ENCODE measurements at places on chromosomes 1 and 21.

DNA sequence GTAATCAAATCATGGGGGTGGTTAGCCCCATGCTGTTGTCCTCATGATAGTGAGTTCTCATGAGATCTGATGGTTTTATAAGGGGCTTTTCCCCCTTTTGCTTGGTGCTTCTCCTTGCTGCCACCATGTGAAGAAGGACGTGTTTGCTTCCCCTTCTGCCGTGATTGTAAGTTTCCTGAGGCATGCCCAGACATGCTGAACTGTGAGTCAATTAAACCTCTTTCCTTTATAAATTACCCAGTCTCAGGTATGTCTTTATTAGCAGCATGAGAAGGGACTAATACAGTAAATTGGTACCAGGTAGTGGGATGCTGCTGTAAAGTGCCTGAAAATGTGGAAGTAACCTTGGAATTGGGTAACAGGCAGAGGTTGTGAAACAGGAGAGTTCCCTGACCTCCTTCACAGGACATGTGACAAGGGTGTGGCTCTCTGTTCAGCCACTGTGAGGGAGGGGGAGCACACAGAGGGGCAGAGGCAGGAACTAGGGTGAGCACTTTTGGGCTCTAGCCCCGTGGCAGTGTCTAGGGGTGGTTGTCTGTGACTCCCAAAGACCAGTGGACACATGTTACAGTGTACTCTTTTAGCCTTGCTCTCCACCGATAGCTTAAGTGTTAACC is 105.3 kb downstream of the BACH1 start:
- DNase-seq, result no peak

- no peak for DNase-seq
Observed at GRCh38 chr1:228494391-228494790, 7.2 kb downstream of the RNF187 start.

DNA sequence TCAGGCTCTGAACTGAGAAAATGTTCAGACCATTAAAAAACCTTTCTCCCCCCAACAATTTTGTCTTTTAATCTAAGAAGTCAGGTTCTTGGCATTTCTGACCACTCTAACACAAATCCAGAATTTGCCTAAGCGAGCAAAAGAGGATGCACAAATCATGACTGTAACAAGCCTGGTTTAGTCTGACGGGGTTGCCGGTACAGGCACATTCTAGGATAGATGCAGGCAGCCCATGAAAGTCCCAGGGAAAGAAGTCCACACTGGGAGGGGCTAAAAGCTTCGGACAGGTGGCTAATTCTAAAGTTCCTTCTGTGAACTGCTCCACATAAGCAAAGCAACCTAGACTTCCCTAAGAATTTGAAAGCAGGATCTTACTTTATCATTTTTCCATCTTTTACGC is 48.0 kb upstream of the KCNE1 start:
- no peak for DNase-seq

GRCh38 chr1:224262373-224263054 is 67.5 kb downstream of the NVL start:
- no peak for DNase-seq

GRCh38 chr1:27529704-27530018 is 39.7 kb upstream of the WASF2 start:
- DNase-seq, result no peak

DNA sequence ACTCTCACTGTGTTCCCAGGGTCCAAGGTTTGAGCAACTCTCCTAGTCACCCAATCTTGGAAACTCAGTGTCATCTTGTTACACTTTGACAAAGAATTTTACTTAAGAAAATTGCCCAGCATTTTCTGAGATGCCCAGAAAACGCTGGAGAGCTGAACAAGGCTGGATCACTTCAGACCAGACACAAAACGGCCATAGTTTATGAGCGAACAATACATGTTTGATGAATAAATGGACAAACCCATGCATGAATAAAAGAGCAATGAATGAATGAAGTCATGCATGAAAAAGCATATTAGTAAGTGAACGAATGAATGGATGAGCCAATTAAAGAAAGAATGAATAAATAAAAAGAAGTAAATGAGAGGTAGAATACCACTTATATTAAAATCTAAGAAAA is 103.8 kb downstream of the MATN1 start:
- no peak for DNase-seq

- no peak for DNase-seq
Observed at GRCh38 chr21:28132713-28133112, 860.0 kb downstream of the LTN1 start.

GRCh38 chr21:27639286-27639685 is 672.4 kb upstream of the ADAMTS5 start:
- DNase-seq, result no peak

DNA sequence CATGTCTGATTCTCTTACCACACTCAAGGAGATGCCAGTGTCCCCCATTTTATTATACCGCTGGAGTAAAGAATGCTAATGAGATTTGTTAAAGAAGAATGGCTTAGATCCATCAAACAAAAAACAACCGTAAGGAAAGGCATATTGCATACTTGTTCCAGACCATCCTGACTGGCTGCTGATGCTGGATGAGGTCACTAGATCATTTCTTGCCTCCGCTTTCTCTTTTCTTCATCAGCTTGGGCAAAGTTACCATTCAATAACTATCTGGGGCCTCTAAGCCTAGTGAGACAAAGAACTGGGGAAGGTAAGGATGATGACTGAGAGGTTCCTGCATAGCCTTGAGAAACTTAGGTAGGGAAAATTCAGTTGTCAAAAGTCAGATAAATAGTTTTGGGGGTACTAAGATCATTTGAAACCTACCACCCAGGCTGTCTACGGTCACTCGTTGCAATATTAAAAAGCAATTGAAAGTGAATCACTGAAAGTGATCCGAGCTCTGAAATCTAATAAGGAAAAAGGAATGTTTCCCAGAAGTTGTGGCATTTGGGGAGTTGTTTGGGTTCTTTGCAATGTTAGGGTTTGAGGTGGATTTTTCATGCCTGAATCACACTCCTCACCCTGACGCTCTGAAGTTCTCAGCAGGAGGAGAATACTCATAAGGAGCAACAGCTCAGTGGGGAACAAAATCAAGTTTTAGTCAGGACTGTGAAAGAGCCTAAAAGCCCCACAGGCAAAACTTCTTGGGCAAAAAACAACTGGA is 176.8 kb downstream of the HHIPL2 start:
- peak; percentile 59 for DNase-seq

- no peak for DNase-seq
Observed at GRCh38 chr1:230957580-230957989, 21.1 kb downstream of the TTC13 start.

DNA sequence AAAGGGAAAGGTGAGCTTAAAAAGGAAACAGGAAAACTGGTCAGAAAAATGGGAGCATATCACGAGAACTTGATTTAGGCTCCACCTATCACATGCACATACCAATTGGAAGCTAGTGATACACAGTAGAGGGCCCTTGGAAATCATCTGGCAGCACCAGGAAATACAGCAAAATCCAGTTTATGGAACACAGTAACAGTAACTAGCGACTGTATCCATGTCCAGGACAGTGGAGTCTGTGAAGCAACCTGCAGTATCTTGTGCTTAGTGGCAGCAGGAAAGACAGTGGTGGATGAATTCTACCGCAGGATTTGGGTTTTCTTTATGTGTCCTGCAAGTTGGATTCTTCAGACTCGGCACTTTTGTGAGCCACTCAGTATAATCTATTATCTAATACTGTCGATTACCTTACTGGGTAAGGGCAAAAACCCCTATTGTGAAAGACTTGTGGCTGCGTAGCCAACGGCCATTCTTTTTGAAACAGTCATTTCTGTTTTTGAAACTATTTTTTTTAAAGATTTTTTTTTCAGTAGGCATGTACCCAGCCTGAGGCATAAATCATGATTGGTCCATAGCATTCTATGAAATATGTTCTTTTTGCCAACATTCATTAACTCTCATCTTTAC is 1.6 kb upstream of the KDM4A start:
- DNase-seq, result no peak

DNA sequence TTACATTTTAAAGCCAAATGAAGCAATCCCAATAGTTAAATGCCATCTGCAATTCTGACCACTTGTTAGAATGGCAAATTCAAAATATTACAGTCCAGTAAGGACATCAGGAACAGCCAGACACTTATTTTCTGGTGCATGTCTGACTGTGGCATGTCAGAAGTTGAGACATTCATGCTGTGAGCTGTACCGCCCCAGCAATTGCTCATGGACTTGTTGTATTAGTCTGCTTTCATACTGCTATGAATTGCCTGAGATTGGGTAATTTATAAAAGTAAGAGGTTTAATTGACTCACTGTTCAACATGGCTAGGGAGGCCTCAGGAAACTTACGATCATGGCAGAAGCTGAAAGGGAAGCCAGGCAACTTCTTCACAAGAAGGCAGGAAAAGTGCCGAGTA is 19.1 kb downstream of the DDAH1 start:
- no peak for DNase-seq

DNA sequence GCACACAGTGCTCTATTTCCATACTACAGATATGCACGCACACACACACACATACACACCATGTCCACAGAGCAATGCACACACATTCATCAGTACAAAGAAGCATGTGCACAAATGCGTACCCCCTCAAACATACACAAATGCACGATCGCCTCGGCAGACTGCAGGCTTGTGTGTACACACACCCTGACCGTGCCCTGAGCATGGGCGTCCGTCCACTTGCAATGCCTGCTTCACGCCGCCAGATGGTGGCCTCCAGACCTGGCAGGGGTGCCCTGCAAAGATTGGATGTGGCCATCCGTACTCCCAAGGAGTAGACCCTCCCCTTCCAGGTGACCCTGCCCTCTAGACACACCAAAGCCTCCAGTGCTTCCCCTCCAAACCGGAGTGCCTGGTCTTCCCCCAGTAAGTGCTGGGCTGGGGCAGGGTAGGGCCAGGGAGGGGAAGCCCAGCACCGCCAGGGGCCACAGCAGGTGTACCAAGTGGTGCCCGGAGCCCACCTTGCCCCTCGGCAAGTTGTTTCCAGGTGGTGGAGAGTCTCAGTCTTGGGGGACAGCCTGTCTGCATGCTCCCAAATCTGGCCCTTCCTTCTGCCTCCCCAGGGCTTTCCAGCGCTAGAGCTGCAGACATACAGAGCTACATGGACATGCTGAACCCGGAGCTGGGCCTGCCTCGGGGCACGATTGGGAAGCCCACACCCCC is 20.6 kb downstream of the ESPN start:
- no peak for DNase-seq

- no peak for DNase-seq
Observed at GRCh38 chr1:44684525-44684924, 10.0 kb downstream of the ARMH1 start.

DNA sequence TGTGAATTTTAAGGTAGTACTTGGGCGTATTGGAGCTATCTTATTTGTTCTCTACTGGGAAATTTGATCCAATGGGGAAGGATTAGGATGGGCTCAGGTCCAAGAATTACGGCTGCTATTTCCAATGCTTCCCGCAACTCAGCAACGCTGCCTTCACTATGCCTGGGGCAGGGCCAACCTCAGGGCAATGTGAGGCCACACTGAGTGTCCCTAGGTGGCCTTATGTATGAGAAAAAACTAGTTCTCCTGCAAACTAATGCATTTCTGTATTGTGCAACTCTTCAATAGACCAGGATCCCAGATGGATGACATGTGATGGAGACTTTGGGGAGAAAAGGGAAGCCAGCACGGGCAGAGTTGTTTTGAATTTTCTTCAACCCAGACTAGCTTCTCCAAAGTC is 168.1 kb downstream of the DUSP10 start:
- no peak for DNase-seq

- DNase-seq, result no peak
Observed at GRCh38 chr1:61585714-61586113, 139.2 kb downstream of the TM2D1 start.

GRCh38 chr1:5779608-5780323 is 212.5 kb downstream of the NPHP4 start:
- no peak for DNase-seq

- DNase-seq, result no peak
Observed at GRCh38 chr1:234941321-234942011, 187.2 kb downstream of the TOMM20 start.

DNA sequence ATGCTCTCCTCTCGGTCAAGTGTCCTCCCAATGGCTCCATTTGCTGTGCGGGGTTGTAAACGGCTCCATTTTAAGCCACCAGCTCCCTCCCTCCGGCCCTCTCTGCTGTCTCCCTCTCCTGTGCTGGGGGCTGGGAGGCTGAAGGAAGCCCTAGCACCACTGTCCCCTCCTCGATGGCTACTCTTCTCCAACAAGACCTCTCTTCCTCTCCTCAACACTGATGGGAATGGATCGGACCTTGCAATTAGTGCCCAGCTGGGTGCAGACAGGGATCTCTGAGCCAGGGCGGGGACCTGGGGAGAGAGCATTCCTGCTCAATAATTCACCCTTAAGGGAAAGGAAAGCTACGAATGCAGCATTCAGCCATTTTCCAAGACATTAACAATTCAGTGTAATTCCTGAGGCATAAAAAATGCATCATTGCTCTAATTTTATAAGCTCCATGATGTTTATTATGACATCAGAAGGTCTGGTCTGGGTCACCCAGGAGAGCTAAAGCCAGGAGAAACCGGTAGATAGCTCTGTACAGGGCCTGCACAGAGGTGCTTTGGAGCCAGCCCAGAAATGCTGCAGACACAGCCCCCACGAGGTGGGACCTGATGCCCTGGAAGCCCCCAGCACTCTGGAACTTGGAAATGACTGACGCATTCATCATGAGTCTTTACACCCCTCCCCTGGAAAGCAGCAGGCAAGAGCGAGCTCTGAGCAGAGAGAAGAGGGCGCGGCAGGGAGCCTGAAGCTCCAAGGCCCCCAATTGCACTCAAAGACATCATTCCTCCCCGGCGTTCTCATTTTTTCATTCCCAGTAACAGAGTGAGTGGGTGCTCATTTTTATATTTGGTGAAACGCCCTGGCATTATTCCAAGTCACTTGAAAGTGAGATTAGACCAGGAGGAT is 76.2 kb upstream of the VAMP3 start:
- no peak for DNase-seq
